ENCODE measurements at places on chromosomes 11 and 22. TPM values are rescaled to one million over a fixed set of nuclear protein-coding genes. Genes with fewer than 3 reads are reported as not detected.

- no peak for DNase-seq
These were observed 1.4 kb upstream of the SERPINH1 start for GRCh38 chr11:75560644-75561043.

MFNG gene
- polyA plus RNA-seq: 15.8 TPM

DNA sequence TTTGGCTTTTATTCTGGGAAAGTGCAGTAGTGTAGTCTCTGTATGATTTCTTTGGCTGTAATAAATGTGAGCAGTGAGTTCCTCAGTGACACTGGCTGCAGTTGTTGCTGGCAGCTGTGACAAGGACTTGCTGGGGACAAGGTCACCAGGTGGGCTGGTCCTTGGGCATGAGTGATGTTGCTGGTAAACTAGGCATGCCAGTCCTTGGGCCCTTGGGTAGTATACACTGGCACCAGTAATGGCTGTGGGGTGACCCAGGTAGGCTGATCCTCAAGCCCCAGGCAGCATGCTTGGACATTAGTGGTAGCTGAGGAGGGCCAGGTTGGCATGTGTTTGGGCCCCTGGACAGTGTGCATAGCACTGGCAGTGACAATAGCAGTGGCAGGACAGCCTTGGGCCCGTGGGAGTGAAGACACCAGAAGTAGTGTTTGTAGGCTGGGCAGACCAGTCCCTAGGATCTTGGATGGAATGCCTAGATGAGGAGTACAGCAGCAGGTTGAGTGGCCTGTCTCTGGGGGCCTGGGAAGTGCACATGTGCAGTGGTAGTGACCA, 164.3 kb downstream of the GUCY1A2 start:
- no peak for DNase-seq

GRCh38 chr11:36258730-36259360, 30.4 kb downstream of the COMMD9 start:
- DNase-seq: peak; percentile 31

PARVA gene
- polyA plus RNA-seq: 20.1 TPM

C22orf42 gene
- polyA plus RNA-seq: not detected

CDC42BPG gene
- polyA plus RNA-seq: 0.17 TPM

- DNase-seq: no peak
These were observed 965.6 kb upstream of the CHORDC1 start for GRCh38 chr11:91188484-91188883.

TCN1 gene
- 0.32 TPM for polyA plus RNA-seq

GRCh38 chr22:32473388-32473952, 1.1 kb upstream of the FBXO7 start:
- peak; percentile 14 for DNase-seq

GRCh38 chr11:120208777-120209176, 2.1 kb upstream of the OAF start:
- no peak for DNase-seq

GRCh38 chr11:107801641-107802040, 56.9 kb downstream of the SLC35F2 start:
- no peak for DNase-seq

- DNase-seq: peak; percentile 64
These were observed 13.3 kb downstream of the CREB3L1 start for GRCh38 chr11:46290598-46291309.

DNA sequence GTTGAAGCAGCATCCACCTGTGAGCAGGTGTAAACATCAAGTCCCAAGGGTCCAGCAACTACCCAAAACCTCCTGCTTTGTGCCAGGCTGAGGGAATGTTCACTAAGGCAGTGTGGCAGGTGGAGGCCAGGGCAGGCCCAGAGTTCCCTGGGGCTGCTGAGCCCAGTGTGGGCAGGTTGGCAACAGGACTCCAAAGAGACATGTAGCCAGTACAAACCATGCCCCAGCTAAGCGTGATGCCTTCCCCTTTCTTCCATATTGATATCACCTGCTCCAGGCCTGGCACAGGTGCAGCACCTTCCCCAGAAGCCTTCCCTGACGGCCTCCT, 30.0 kb upstream of the SCUBE2 start:
- no peak for DNase-seq

DNA sequence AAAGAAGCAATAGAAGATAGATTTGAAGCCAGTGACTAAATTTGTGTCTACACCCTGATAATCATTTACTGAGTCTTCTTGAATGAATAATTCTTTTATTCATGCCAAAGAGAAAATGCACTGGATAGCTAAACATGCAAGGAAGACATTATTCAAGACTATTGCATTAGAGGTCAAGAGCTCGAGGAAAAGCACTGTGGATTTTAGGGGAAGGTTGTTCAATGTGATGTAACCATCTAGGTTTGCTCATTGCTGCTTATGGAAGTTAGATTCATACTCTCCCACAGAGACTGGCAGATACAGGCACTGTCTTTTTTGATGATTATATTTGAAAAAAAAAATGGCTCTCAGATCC, 682.1 kb downstream of the KCNA4 start:
- DNase-seq: no peak

GRCh38 chr11:111905411-111905810, 6.2 kb downstream of the CRYAB start:
- DNase-seq: peak; percentile 36

GRCh38 chr11:123525511-123525918, 95.4 kb downstream of the GRAMD1B start:
- no peak for DNase-seq

DNA sequence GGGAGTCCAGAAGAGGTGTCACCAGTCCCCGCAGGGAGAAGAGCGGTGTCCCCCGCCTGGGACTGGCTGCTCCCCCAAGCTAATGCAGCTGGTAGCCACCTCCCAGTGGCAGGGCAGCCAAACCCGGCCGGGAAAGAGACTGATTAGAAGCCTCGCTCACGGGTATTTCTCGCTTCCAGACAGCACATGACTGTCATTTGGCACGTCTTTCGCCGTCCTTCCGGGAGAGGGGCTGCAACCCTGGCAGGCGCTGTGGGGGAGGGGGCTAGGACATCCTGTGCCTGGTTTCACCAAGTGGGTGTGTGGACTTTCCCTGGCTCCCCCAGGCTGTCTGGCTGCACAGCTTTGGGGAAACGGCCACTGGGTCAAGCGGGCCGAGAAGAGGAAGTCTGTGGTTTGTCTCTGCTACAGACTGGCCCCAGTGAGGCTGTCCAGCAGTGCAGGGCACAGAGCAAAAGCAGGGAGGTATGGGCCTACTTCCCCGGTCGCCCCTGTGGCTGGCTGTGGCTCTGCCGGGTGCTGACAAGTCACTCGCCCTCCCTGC, 3.8 kb downstream of the CD81 start:
- peak; percentile 74 for DNase-seq

OR4D5 gene
- not detected for polyA plus RNA-seq

MIOX gene
- not detected for polyA plus RNA-seq

DNA sequence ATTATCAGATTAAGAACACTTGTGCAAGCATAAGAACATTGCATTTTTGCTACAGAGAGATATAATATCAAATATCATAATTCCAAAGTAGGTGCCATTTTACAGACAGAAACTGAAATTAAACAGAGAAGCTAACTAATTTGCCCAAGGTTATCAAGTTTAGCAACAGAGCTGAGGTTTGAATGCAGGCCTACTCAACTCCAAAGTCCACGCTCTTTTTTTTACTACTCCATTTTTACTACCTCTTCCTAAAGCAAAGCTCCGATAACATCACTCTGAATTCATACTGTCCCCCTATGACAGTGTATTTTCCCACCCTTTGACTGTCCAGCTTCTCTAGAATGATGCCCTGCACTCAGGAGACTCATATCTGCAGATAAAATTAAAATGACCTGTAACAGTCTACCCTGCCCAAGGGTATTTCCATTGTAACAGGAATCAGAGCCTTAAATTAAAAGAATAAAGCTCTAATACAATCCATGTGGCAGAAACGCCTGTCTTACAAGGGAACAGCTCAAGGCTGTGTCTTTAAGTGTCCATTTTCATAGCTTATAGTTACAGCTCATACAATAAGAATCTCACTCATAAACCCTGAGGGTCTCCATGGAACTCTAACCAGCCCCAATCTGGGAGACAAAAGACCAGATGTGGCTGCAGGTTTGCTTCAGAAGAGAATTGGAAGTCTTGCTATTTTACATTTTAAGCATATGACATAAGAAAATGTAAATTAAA, 36.8 kb downstream of the ALG9 start:
- DNase-seq: no peak

TSPAN32 gene
- polyA plus RNA-seq: 47.5 TPM

GRCh38 chr11:13114566-13115379, 105.7 kb downstream of the RASSF10 start:
- DNase-seq: no peak

DNA sequence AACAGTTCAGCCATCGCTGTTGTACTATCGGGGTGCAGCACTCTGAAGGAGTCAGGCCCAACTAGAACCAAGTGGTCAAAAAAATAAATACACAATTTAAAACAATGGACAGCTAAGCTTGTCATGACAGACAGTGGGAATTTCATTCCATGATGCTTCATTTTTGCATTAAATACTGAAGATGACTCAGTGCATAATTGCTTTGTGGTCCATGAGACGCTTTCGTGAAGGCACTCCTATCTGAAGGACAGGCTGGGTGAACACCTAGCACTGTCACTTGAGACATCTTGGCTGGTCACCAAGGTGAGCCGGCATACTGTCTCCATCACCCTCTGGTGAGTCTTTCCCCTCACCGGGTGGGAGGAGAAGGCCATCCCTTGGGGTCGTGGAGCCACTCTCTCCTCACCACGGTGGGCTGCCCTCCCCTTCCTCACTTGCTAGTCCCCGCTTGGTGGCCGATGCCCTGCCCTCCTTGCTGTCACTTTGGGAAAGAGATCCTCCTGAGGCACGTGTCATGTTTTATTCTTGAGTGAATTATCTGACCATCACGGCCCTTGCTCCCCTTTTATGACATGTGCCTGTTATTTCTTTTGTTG, 4.9 kb upstream of the TESMIN start:
- DNase-seq: no peak

PRR5 gene
- 2.8 TPM for polyA plus RNA-seq

DNA sequence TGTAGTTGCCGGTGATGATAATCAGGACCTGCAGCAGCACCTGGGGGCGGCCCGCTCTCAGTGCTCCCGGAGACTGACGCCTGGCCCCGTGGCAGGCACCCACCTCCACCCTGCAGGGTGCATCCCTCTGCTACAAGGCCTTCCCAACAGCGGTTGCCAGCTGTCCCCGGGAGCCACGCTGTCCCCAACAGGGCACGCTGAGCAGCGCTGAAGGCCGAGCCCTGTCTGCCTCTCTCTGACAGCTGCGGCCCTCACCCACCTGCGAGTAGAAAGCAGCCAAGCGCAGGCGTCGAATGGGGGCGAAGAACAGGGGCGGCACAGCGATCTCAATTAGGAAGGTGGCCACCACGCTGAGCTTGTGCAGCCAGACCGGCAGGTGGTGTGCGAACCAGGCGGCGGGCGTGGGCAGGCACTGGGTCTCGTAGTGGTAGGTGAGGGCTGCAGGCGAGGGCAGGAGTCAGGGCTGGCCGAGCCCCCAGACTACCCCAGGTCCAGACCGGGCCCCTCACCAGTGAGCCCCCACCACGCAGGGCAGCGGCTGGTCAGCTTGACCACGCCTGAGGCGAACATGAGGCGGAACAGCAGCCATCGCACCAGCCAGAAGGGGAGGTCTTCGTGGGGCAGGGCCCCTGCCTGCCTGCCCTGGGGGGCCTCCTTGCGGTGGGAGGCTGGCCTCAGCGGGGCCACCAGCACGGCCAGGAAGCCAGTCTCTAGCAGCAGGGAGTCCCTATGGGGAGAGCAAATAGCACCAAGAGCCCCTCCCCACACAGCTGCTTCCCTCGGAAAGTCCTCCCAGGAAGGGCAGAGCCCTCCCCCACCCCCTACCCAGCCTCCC, 1.5 kb downstream of the LMF2 start:
- no peak for DNase-seq
